ENCODE measurements at places on chromosomes 12 and 14.

- DNase-seq = peak; percentile 88
These were observed 39.9 kb downstream of the LTBP2 start for GRCh38 chr14:74571901-74572725.

DNA sequence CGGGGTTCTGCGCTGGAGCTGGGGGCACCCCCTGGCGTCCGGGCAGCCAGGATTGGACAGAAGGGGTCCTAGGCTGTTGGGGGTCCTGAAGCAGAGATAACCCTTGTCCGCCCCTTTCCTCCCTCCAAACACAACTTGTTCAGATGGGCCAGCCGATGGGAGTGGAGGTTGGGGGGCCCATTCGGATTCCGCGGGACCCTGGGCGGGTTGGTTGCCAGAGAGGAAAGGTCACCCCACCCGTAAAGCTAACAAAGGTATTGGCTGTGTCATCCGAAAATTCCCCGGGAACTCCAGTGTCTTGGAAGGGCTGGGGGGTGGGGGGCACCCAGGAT, 1.3 kb downstream of the FAM222A start:
- DNase-seq = no peak

- no peak for DNase-seq
These were observed 17.0 kb downstream of the PPM1H start for GRCh38 chr12:62917926-62918325.

GRCh38 chr12:69337311-69338090, 10.7 kb upstream of the LYZ start:
- no peak for DNase-seq

DNA sequence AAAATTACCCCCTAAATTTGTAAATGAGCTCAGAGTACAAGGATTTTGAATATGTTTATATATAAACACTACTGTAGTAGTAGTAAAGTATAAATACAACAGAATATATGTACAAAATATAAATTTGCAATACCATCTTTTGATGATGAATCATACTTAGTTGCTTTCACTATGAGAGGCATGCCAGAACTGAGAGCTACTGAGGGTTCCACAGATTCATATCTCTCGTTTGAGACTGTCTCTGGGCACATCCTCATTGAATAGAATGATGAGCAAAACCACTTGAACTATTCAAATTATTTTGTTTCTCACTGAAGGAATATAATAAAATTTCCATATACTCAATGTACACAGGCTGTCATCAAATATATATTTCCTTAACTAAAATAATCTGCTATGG, 417.6 kb downstream of the NAV3 start:
- DNase-seq = no peak

- no peak for DNase-seq
These were observed 595.4 kb downstream of the SLC16A7 start for GRCh38 chr12:60191271-60191670.

DNA sequence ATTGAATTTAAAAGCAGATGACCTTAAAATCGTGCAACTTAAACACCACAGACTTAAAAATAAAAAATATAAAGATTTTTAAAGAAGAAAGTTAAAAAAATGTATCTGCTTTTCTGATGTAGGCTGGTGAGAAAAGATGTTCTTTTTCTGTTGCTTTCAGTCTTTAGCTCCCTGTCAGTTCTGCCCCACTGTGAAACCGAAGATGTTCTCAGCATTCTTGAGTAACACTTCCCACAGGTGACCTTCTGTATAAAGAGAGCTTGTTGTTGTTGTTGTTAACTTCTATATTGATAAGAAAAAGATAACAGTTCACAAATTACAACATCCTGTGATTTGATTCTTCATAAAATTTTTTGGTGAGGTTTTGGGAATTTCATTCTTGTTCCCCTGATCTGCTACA, 377.9 kb upstream of the RGS6 start:
- no peak for DNase-seq

- no peak for DNase-seq
These were observed 377.0 kb upstream of the ATP2B1 start for GRCh38 chr12:90085494-90086274.

- DNase-seq = no peak
These were observed 122.4 kb downstream of the MIPOL1 start for GRCh38 chr14:37320106-37320505.

GRCh38 chr14:49970474-49971147, 77.7 kb downstream of the ARF6 start:
- DNase-seq = peak; percentile 79

DNA sequence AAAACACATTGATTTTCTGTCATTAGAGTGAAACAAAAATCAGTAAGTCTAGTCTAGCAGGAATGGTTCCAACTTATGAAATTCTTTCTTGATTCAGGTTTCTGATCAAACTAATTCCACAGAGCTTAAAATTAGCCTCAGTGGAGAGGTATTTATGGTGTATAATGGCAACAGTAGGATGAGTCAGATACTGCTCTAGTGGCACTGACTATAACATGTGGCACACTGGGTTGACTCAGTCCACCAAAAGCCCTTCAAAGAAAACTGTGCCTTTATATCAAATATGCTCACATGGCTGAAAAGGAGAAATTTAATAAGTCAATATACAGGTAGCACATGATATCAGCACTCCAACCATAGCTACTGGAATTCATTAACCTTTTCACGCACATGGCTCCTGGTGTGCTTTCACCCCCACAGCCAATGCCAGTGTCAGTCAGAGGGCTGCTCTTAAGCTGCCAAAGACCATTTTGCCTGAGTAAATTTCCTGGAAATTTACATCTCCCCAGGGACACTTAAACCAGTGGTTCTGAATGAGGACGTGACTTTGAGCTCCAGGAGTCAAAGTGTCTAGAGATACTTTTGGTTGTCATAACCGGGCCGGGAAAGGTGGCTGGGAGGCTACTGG, 21.7 kb upstream of the CATSPERB start:
- peak; percentile 82 for DNase-seq

DNA sequence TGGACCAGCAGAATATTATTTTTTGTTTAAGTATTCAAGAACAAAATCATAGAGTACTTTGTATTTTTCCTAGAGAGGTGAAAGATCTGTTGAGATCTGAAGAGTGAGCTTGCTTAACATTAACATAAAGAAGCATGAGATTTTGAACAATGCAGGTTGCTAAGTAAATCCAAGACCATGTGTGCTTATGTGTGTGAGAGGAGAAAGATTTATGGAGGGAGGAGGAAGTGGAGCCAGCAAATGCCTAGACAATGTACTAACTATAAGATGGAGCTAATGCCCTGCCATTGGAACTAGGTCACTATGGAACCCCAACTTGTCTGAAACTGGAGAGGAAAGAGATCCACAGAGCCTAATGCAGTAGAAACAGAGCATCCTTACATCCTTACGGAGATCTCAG, 13.3 kb downstream of the FAM161B start:
- no peak for DNase-seq

DNA sequence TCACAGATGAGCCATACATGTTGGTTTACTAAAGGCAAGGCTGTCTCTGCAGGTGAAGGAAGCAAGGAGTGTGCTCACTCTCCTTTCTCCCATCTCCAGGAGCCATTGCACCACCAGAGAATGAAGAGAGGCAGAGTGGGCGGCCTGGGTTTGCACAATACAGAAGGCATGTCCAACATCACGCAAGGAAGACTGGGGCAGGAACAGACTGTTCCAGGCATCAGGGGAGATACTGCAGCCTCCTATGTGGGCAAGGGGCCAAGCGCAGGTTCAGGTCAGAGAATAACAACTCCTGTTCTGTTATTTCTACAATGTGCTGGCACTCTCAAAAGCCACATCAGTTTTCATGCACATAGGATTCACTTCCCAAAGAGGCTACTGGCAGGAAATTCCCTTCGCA, 1.7 kb upstream of the TMEM229B start:
- no peak for DNase-seq

DNA sequence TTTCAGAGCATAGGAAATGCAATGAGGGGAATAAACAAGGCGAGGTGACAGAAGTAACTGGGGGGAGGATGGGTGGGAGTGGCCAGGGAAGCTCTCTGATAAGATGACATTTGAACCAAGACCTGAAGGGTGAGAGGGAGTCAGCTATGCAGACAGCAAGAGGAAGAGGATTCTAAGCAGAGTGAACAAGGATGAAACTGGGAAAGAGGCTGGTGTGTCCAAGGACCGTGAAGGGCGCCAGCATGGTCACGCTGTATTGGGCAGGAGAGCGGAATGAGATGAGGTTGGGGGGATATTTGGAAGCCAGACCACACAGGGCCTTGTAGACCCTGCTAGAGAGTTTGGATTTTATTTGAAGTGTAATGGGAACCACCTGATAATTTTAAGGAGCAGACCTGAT, 10.5 kb upstream of the PPP1R1A start:
- DNase-seq = no peak

DNA sequence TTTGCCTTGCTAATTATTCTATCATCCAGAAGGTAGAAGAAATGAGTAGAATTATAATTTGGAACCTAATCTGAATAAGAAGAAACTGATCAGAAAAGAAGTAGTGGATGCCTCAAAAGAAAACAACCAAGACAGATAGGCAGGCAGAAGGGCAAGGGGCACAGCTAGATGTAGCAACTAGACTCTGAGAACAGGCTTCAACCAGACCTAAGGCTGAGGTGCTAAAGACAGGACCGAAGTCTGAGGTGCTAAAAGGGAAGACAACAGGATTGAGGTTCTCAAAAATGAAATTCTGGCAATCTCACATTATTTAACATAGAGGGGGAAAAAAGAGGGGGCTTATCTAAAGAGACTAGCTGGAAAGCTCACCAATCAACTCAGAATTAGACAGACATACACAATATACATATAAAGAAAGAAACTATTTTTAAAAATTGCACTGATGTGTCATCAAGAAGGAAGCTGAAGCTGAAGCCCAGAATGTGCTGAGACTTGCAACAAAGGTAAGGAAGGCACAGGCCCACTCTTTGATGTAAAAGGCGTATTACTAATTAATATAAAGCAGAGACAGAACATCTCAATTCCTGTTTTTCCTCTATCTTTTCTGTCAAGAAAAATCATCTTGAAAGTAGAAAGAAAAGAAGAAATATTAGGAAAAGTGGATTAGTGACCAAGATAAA, 43.8 kb upstream of the CSRNP2 start:
- DNase-seq = no peak

DNA sequence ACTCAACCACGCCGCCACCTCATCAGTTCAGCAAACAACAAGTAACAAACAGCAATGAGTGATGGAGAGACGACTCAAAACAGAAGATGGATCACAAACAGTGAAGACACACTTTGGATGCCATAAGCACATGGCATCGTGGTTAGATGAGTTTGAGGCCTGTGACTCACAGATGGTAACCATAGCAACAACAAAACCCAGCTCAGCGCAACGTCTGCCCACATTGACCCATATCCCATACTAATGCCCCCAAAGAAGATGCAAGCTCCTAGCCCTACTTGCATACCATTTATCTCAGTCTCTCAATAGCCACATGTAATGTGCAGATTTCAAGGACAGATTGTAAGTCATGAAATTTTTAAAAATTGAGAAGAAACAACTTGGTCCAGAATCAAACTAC, 1322.3 kb upstream of the TMEM132C start:
- DNase-seq = no peak

GRCh38 chr12:29223956-29224543, 75.0 kb downstream of the FAR2 start:
- no peak for DNase-seq

GRCh38 chr14:78107166-78107565, 63.0 kb upstream of the NRXN3 start:
- DNase-seq = no peak

GRCh38 chr12:64681200-64682052, 71.1 kb downstream of the RASSF3 start:
- no peak for DNase-seq

- DNase-seq = no peak
These were observed 12.1 kb downstream of the RNF212B start for GRCh38 chr14:23249824-23250223.

GRCh38 chr14:57749267-57749666, 116.6 kb downstream of the SLC35F4 start:
- DNase-seq = peak; percentile 51

- no peak for DNase-seq
These were observed 274.3 kb downstream of the BCL11B start for GRCh38 chr14:98997526-98998205.

DNA sequence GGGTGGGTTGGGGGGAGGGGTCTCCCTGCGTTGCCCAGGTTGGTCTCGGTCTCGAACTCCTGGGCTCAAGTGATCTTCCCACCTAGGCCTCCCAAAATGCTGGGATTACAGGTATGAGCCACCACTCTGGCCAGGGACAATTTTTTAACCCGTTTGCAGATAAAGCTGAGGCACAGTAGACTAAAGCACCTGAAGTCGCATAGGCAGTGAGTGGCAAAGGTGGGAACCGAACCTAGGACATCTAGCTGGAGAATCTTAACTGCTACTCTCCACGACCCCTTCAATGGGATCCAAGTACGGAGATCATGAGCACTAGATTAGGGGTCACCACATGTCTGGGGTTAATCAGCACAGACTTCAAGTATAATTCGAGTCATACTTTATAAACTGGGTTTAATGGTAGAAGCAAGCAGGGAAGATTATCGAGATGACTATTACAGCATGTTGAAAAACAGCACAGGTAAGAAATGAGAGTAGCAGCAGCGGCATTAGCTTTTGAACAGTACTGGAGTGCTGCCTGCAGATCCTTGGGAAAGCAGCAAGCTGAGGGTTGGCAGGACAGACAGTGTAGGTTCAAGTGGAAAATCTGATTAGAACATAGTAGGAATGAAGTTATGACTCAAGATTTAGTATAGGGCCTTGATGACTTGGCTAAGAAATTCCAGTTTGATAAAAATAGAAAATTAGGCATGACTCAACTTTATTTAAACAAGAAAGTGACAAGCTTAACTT, 23.9 kb downstream of the NID2 start:
- DNase-seq = peak; percentile 89

DNA sequence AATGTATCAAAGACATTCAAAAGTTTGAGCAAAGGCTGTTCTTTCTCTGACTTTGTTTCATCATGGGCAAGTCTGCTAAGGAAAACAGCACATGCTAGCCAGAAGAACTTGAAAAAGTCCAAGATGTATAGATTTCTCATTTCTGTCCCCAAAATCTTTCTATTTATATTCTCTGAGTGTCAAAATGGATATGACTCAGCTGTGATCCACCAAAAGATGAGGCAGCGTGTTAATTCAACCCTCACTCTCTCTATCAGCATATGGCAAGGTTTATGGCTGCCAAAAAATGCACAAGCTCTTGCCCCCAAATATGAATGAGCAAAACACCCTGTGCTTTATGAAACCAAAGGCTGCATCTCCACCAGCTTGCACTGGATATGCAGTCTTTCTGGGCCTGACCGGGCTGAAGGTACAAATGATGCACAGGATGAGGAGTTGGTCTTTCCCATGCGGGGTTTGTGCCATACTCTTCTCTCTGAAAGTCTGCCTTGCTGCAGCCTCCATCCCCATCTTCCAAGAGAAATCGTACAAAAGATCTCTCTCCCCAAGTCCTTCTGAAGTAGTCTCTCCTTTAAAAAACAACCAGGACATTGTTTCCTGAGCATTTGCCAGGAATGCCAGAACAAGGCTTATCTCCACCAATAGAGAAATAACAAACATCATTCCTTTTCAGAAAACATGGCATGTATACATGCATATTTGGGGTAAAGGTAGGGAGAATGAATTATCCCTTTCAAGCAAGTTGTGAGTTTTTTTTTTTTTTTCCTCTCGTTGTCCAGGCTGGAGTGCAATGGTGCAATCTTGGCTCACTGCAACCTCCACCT, 203.4 kb downstream of the TMX1 start:
- no peak for DNase-seq
